ENCODE measurements at places on chromosomes 4 and X.

- H3K27me3 ChIP-seq, result no peaks in the 10 kb centered on the region
- H3K27ac ChIP-seq, result no peak overlapping the region
- no peak overlapping the region for H3K4me3 ChIP-seq
- no peak for DNase-seq
- no peaks in the 10 kb centered on the region for H3K36me3 ChIP-seq
Measured at GRCh38 chrX:101208152-101208905, 11.3 kb upstream of the DRP2 start.

GRCh38 chr4:158428242-158428641 is 93.4 kb upstream of the RXFP1 start:
- no peak overlapping the region for H3K27ac ChIP-seq
- no peaks in the 10 kb centered on the region for H3K36me3 ChIP-seq
- H3K4me3 ChIP-seq, result no peak overlapping the region

- no peaks in the 10 kb centered on the region for H3K4me1 ChIP-seq
- no peak overlapping the region for H3K4me3 ChIP-seq
- no peak overlapping the region for H3K27ac ChIP-seq
- no peaks in the 10 kb centered on the region for H3K36me3 ChIP-seq
- no peaks in the 10 kb centered on the region for H3K27me3 ChIP-seq
- DNase-seq, result no peak
Measured at GRCh38 chrX:25968920-25969319, 169.2 kb upstream of the MAGEB18 start.

- no peaks in the 10 kb centered on the region for H3K4me1 ChIP-seq
- no peaks in the 10 kb centered on the region for H3K27me3 ChIP-seq
- H3K4me3 ChIP-seq, result no peak overlapping the region
- DNase-seq, result no peak
- H3K36me3 ChIP-seq, result no peaks in the 10 kb centered on the region
Measured at GRCh38 chrX:100294965-100295364, 115.1 kb downstream of the PCDH19 start.
